Dorsolateral prefrontal cortex (tissue), 122 donors: ENCODE measurements at places on chromosomes 12 and 14.
A peak's percentile ranks its signal among the peaks of the same experiment; 100 is the strongest.

- no peak for DNase-seq
These were observed 190.4 kb downstream of the NTF3 start for GRCh38 chr12:5622280-5622679.

GRCh38 chr12:75289753-75290152 lies 40.4 kb downstream of the CAPS2 start:
- no peak for DNase-seq

- DNase-seq = peak; percentile 53
These were observed 12.7 kb downstream of the PROX2 start for GRCh38 chr14:74863274-74863673.

DNA sequence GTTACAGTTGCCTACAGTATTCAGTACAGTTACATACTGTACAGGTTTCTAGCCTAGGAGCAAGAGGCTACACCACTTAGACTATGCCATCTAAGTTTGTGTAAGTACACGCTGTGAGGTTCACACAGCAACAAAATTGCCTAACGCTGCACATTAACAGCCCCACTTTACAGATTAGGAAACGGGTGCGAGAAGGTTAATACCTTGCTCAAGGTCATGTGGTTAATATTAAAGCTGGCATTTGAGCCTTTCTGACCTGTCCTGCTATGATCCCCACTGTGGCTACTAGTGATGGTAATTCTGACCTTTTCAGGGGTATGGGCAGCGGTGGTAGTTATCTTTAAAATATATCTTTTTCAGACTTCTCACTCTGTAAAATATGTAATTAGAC lies 20.9 kb downstream of the ACVR1B start:
- no peak for DNase-seq

DNA sequence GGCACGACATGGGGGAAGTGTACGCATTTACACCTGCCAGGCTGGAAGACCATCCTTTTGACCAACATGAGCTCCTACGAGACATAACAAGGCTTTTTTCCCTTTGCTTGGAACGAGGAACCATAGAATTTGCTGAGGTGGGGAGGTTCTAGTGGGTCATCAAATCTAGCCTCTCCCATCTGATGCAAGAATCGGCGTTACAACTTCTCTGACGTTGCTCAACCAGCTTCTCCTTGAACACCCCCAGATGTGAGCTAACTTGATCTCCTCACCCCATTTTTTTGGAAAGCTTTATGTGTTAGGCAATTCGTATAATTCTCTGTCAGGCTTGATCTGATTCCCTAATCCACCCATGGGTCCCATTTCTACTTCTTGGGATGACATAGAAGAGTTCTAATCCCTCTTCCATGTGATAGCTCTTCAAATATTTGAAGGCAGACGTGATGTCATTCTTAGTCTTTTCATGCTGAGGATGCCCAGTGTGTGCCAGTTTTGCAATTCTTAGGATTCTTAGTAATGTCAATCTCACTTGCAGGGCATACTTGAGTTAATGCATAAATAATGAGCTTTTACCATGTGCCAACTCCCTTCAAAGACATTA lies 163.6 kb upstream of the PARP11 start:
- no peak for DNase-seq

DNA sequence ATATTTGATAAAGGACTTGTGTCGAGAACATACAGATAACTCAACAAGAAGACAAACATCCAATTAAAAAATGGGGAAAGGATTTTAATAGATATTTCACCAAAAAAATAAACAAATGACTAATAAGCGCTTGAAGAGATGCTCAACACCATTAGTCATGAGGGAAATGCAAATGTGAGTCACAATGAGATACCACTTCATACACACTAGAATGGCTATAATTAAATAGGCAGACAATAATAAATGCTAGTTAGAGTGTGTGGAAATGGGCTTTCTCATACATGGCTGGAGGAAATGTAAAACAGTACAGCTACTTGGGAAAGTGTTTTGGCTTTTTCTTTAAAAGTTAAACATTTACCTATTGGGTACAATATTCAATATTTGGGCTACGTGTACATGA lies 34.8 kb downstream of the DLK1 start:
- no peak for DNase-seq

- DNase-seq = no peak
These were observed 6.8 kb downstream of the TEDC1 start for GRCh38 chr14:105497671-105498429.

GRCh38 chr12:6641131-6641530 lies 5.4 kb upstream of the LPAR5 start:
- no peak for DNase-seq

DNA sequence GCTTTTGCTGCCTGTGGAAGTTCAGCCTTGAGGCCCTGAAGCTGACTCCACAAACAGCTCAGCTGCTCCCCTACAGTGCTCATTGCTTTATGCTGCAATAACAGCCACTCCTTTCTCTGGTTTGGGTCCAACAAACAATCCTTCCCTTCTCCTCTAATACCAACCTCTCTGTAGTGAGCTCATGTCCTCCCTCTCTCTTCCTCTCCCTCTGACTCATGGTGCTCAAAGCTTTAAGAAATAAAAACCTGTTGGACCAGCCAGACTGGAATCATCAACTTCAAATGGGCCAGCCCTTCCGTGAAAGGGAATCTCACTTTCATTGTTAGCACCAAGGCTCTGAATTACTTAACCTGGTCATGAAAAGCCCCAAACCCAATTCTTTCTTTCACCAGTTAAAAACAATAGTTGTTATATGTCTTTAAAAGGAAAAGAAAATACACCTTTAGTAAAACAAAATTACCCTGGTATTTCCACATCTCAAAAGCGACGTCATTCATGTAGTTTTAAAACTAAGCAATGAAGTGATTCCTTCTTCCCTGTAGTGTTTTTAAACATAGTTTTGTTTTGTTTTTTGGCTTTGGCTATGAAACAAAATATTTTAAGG lies 126.4 kb downstream of the DUSP6 start:
- no peak for DNase-seq

- DNase-seq = no peak
These were observed 12.3 kb upstream of the PITPNM2 start for GRCh38 chr12:123163227-123163626.

DNA sequence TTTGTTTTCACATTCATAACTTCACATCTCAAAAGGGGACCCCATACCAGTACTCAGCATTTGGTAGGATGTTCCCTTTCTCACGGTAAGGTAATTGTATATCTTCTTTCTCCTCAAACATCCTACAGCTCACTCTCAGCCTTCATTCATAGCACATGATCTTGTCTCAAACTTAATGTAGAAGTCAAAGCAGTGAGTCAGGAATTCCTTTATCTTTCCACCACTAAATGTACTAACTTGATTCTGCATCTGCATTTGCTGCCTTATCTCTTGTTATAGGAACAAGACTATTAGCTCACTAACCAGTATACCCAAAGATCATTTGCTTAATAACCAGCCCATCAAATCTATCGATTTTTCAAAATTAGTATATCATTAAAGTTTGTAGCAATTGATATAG lies 22.9 kb downstream of the CPSF2 start:
- DNase-seq = no peak

DNA sequence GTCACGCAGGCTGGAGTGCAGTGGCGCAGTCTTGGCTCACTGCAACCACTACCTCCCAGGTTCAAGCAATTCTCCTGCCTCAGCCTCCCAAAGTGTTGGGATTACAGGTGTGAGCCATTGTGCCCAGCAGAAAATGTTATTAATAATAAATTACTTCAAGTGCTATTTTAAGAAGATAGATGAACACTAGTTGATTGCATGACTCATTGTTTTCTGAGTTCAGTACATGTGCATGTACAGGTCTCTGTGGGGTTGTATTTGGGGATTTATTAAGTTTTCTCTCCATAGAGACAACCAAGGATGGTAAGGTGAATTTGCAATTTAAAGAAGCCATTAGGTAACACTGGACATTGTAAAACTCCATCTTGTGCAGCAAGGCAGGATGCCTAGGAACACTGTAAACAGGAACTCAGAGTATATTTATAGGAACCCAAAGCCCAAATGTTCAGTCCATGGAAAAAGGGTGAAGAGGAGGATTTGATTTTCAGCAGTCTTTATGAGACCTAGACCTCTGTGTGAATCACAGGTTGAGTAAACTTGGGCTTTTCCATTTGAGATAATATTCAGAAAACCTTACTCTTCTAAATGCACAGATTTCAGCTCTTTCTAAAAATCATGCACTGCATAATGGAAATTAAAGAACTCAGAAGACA lies 49.3 kb upstream of the TMPO start:
- no peak for DNase-seq

GRCh38 chr14:37253905-37254304 lies 56.2 kb downstream of the MIPOL1 start:
- DNase-seq = no peak

- no peak for DNase-seq
These were observed 173.4 kb downstream of the PTPRO start for GRCh38 chr12:15495746-15496145.

DNA sequence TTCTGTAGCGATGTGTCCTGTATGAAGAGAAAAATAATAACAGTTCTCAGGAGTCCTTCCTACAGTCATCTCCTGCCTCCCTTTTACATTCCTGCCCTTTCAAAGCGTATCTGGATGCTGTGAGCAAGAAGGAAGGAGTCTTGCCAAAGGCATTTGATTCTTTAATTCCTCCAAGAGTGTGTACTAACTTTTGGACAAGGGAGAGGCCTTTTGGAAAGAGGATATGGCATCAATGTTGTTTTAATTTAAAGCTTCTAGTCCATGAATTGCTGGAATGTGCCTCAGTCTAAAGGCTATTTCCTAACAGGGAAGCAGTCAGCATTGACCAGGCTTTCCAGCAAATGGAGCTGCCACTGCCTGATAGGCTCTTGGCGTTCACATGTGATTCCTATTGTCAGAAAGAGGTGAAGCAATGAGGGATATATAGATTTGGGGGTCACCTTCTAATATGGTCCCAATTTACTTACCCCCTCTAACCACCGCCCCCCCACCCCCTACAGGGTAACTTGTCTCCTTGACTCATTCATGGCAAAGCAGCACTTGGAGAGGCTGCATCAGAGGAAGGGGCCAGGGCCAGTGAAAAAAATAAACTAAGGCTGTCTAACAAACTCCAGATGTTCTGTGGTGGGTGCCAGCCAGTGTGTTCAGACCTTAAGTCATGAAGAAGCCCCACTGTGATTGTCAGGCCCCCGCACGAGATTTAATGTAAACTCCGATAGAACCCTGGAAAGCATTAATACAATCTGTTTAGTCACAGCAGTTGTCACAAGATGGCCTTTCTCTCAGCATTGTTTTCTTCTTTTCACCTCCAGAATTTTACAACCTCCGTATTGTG lies 220.3 kb downstream of the FBXL14 start:
- DNase-seq = no peak
